A549 treated with dexamethasone at 1 μM for 4 hours (cell line): ENCODE measurements at places on chromosomes 1 and 21. TPM values are rescaled to one million over a fixed set of nuclear protein-coding genes. Genes with fewer than 3 reads are reported as not detected.

The CASQ1 gene
- total RNA-seq, result 0.14 TPM in 1 of 5 replicates, not detected in the others

The RHD gene
- not detected in 5 replicates for total RNA-seq

The GBP1 gene
- total RNA-seq, result 0.07 to 0.21 TPM (median 0.10 TPM) in 5 replicates

The PLA2G2F gene
- total RNA-seq, result not detected in 5 replicates

The PTGFRN gene
- total RNA-seq, result 13.8 to 15.7 TPM (median 14.5 TPM) in 5 replicates

The TRIM58 gene
- not detected in 5 replicates for total RNA-seq

The PGLYRP4 gene
- not detected in 5 replicates for total RNA-seq

The COL11A1 gene
- total RNA-seq, result 2.6 to 3.2 TPM (median 2.7 TPM) in 5 replicates

The RORC gene
- total RNA-seq, result 0.03 to 0.08 TPM (median 0.04 TPM) in 4 of 5 replicates, not detected in the other

The PADI3 gene
- total RNA-seq, result 0.86 to 1.1 TPM (median 0.98 TPM) in 5 replicates

The ILDR2 gene
- total RNA-seq, result 0.05 to 0.13 TPM (median 0.11 TPM) in 3 of 5 replicates, not detected in the others

The CLCA4 gene
- not detected in 5 replicates for total RNA-seq

The RPS6KA1 gene
- total RNA-seq, result 12.4 to 17.8 TPM (median 17.3 TPM) in 5 replicates

The POU3F1 gene
- 0.05 TPM in 2 of 5 replicates, not detected in the others for total RNA-seq

The IL12RB2 gene
- total RNA-seq, result 0.09 to 0.18 TPM (median 0.15 TPM) in 4 of 5 replicates, not detected in the other

The SLC5A9 gene
- total RNA-seq, result 0.03 to 0.07 TPM (median 0.05 TPM) in 3 of 5 replicates, not detected in the others

The RGS16 gene
- 0.16 to 0.21 TPM (median 0.18 TPM) in 5 replicates for total RNA-seq

The CBR3 gene
- total RNA-seq, result 9.7 to 10.5 TPM (median 10.4 TPM) in 5 replicates

The LAD1 gene
- 0.90 to 2.2 TPM (median 1.4 TPM) in 5 replicates for total RNA-seq

The FCRLB gene
- 1.1 to 1.6 TPM (median 1.4 TPM) in 5 replicates for total RNA-seq

The SLC19A2 gene
- 30.7 to 38.7 TPM (median 31.8 TPM) in 5 replicates for total RNA-seq

The MMP23B gene
- 0.46 to 0.79 TPM (median 0.61 TPM) in 4 of 5 replicates, not detected in the other for total RNA-seq

The EPHB2 gene
- total RNA-seq, result 26.7 to 43.4 TPM (median 38.6 TPM) in 5 replicates
